Colonic mucosa (tissue), 4 donors: ENCODE measurements at places on chromosomes 16 and 17. TPM values are rescaled to one million over a fixed set of nuclear protein-coding genes. Genes with fewer than 3 reads are reported as not detected.

- DNase-seq: no peak
Observed at GRCh38 chr17:76160896-76161528, 20.0 kb upstream of the FOXJ1 start.

- DNase-seq: peak; percentile 3
Observed at GRCh38 chr17:238071-238963, 56.9 kb upstream of the DOC2B start.

DNA sequence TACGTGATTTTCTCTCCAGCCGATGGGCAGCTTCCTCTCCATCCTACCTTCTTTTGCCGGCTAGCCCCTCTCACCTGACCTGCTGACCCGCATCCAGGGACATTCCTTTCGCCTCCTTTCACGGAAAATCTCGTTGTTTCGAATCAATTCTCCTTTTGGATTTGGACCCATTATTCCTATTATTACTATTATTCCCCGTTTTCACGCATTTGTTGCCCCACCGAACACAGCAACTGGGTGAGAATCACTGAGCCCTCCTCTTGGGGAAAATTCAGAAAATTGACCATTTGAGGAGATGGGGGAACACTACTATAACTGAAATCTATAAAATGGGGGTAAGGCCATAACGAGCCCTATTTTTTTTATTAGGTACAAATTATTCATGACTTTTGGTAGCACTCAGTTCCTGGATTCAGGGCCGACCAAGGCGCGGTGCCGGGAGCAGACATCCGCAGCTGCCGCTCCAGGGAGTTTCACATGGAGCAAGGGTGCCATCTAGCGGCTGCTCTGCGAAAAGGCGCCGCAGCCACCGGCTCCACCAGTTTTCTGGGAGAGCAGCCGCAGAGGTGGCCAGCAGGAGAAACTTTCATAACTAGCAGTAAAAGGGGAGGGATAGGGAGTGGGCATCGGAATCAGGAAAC, 3.3 kb upstream of the HOXB8 start:
- peak; percentile 93 for DNase-seq

- no peak for DNase-seq
Observed at GRCh38 chr16:12784076-12784475, 19.6 kb downstream of the CPPED1 start.

- DNase-seq: no peak
Observed at GRCh38 chr17:61469474-61469873, 17.3 kb downstream of the TBX4 start.

GRCh38 chr17:1186214-1186820, 6.5 kb upstream of the ABR start:
- DNase-seq: no peak

DNA sequence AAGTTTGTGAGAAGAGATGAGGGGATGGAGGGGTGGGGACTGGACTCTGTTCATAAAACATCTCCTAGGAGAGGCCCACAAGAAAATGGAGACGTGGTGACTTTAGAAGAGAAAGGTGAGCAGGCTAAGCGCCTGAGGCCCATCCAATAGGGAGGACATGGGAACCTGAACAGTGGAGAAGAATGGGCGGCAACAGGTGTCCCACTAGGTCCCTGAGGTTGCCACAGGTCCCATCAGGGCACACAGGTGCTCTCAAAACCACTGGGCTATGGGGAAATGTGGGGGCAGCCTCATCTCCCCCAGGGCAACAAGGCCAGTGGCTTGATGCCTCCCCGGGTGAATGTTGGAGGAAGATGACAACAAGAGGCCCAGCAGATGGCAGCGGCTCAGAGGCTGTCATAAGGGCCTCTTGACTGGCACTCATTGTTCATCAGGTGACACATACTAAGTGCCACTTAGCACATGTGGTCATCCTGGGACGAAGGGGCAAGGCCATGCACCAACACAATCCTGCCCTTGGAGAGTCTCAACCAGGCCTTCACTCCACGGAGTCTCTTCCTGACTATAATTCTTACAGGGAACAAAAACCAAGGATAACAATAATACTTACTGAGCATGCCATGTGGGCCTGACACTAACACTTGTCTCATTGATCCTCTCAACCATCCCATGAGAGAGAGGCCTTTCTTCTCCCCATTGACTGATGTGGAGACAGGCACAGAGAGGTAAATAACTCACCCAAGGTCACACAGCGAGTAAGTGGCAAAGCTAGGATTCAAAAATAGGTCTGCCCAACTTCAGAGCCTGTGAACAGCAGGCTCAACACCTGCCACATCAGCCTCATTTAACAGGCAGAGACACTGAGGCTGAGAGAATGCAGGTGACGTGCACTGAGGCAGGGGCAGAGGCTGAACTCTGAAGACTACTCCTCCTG, 38.0 kb downstream of the CUEDC1 start:
- no peak for DNase-seq

DNA sequence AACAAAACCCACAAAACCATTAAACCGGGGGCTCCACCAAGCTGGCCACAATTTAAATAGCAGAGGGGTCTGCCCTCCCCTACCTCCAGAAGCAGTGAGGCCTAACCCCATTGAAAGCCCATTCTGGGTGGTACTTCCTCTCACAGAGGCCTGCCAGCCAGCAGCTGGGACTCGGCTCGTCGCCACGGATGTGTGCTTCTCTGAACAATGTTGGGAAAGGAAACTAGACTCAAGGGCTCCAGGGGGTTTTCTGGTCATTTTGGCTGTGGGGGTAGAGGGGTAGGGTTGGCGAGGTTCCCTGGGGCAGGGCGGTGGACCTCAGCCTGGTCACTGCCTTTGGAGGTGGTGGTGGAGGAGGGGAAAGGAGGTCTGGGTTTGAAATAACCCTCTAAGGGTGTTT, 4.7 kb upstream of the PLCG2 start:
- DNase-seq: no peak

DNA sequence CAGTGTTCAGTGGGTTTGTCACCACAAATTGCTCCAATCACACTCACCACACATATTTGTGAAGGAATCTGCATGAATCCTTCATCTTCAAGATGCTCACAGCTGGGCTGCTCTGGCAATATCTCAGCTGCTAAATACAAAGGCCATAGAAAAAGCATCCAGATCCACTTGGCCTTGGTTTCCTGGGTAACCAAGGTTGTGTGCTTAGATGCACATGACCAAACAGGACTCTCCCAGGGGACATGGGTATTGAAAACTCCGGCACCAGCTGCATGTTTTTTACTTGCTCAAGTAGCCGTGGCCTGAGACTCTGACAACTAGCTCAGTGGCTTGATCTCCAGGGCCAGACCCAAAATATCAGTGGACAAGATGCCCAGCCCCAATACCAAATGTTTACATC, 131.3 kb downstream of the CBLN1 start:
- no peak for DNase-seq

DNA sequence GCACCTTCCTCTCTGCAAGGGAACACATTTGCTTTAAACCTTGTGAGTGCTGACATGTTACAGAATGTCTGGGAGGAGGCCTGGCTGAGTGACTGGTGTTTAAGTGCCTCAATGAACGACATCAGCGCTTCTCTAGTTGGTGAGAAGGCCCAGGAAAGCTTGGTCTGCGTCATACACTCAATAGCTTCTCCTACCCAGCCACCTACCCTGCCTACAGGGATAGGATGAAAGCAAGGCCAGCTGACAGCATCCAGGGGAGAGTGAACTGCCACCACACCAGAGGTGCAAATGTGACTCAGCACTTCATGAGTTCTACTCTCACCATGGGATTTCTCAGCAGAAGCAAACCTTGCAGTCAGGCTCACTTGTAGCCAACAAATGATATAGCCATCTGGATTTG, 31.7 kb upstream of the CFAP20 start:
- DNase-seq: no peak

- DNase-seq: no peak
Observed at GRCh38 chr16:1713331-1713730, 7.3 kb downstream of the MAPK8IP3 start.

Gene GALNS
- 22.8 TPM for total RNA-seq

Gene CLEC18C
- total RNA-seq: 0.35 TPM

Gene PPM1E
- 0.05 TPM for total RNA-seq

Gene G6PC1
- total RNA-seq: 0.40 TPM
